ENCODE measurements at places on chromosomes 12 and 14.
A peak's percentile ranks its signal among the peaks of the same experiment; 100 is the strongest.

GRCh38 chr14:74246542-74246941 is 7.3 kb downstream of the VSX2 start:
- DNase-seq = no peak

DNA sequence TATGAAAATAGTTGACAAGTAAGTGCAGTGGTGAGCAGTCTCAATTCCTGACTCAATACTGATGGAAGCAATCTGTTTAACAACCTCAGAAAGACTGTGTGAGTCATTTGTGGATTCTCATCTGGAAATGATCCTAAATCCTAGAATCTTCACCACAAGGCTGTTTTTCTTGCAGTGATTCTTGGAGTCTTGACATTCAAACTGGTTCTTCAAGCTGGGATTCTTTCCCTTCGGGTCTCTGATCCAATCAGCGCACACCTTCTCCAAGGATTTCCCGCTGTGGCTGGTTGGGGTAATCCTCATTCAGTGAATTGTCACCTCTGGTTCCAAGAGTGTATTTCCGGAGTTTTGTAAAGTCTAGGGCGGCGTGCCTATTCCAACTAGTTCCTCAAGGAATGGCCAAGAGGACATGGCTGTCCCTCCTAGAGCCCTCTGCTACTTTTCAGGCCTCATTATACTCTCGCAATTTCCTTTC is 37.7 kb upstream of the FOXJ2 start:
- DNase-seq = no peak

GRCh38 chr12:89062996-89063395 is 289.3 kb downstream of the DUSP6 start:
- DNase-seq = no peak

GRCh38 chr12:81644503-81644902 is 114.6 kb downstream of the PPFIA2 start:
- DNase-seq = peak; percentile 48

- no peak for DNase-seq
These were observed 54.9 kb downstream of the PLEKHG7 start for GRCh38 chr12:92757597-92758121.

GRCh38 chr12:12350868-12351463 is 924 bp upstream of the MANSC1 start:
- DNase-seq = no peak

DNA sequence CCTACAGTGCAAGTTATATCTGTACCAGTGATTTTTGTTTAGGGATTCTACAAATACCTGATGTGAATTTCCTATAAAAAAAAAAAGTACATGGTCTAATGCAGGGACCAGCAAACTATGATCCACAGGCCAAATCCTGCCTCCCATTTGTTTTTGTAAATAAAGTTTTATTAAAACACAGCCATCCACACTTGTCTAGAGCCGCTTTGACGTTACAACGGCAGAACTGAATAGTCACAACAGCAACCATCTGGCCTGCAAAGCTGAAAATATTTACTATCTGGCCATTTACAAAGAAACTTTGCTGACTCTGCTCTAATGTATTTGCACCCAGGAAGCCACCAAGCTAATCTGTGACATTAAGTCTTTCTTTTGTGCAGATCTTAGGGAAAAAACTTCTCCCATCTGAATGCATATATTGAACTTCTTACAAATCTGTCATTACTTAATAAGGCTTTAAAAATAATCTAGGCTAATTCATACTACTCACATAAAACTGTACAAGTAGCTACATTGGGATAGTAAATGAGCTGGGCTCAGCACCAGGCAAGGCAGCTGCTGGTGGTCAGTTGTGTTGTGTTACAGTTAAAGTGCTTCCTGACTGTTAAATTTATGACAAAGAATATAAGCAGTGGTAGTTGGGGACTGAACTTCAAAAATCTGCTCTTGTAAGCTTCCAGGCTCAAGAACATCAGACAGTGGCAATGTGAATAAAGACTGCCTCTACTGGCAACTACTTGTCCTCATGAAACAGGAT is 303.3 kb downstream of the MED13L start:
- no peak for DNase-seq

DNA sequence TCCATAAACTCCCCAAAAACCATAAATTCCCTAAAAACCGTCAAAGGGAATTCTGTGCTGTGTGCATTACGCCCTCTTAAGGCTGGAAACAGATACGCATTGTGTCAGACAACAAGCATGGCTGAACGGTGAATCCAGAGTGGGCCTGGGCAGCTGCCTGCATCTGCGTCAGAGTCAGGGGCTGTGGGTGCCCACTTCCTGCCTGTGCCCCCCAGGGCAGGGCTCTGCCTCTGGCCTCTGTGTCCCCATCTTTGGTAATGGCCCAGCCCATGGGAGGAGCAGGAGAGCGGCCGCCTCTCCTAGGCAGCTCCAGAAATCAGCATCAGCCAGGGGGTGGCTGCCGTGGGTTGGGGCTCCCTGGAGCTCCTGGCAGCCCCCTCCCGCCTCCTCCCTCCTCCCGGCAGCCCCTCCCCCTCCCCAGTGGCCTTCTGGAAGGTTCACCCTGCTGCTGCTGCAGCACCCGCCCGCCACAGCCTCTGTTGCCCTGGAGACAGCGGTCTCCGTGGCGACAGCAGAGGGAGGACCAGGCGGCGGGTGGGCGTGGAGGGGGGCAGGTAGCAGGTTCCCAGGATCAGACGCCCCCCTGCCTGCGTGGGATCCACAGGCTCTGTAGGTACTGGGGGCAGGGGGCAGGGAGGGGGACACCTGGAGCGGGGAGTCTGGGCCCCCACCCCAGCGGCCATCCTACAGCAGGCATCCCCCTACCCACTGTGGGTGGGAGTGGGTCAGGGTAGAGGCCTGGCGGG is 5.9 kb downstream of the MMP17 start:
- DNase-seq = no peak

GRCh38 chr14:52400846-52401245 is 86.7 kb downstream of the PTGER2 start:
- no peak for DNase-seq

DNA sequence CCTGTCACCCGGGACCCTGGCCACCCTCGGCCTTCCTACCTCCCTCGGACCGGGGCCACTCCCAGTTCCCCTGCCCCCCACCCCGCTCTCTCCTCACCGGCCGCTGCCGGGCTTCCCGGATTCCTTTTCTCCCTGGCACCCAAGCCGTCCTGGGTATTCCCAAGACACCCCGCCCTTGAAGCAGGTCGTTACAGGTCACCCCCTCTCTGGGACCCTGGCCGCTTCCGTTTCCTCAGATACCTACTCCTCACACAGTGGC is 493 bp downstream of the NUMB start:
- DNase-seq = no peak

DNA sequence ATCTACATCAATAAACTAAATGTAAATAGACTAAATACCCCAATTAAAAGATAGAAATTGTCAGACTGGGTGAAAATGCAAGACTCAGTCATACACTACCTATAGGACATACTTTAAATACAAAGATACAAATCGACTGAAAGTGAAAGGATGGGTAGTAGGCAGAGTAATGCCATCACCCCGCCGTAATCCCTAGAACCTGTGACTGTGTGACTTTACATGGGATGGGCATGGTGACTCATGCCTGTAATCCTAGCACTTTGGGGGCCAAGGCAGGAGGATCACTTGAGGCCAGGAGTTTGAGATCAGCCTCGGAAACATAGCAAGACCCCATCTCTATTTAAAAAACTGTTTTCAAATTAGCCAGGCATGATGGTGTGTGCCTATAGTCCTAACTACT is 2.6 kb upstream of the EVL start:
- DNase-seq = no peak

DNA sequence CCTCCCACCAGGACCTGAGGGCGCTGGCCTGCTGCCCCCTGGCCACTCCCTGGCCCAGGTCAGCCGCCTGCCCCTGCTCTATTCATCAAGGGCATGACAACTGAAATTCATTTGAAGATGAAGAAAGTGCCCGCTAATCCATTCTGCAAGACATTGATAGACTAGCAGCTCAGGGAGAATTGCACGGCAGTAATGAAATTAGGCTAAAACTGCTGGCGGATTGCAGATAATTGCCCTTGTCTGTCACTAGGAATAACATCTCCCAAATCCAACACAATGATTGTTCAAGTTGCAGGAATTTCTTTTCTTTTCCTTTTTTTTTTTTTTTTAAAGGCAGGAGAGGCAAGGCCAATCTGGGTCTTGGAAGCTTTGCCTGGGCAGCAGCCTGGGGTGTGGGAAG is 44.5 kb downstream of the MVK start:
- DNase-seq = no peak

DNA sequence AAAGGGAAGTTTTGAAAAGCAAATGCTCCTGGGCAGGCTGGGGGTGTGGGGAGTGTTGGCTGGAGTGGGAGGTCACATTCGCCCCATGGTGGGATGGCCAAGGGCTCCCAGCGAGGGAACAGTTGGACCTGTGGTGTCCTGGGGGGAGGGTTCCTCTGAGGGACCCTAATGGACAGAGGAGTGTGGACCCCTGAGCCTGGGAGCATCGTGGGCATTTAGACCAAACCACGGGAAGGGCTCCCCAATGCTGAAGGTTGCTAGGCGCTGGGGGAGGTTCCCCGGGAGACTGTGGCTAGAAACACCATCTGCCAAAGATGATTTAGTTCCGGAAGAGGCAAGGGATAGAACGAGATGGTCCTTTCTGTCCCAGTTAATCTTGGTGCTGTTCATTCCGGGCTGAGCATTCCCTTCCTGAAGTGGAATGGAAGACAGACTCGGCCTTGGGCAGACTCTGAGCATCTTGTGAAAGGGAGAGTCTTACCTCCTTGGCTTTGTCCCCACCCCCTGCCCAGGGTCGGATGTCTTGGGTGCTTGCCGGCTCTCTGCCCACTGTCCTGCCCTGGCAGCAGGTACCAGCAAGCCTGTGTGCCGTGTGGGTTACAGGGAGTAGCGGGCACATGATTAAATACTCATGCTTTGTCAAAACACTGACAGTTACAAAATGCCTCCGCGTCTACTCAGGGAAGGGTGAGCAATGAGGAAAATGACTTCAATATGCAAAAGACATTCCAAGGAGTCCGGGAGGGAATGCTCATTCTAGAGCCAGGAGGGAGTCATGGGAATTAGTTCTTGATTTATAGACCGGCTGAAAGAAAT is 215.9 kb downstream of the CACNA1C start:
- DNase-seq = no peak

- DNase-seq = no peak
These were observed 32.9 kb downstream of the RIN3 start for GRCh38 chr14:92546347-92547053.

DNA sequence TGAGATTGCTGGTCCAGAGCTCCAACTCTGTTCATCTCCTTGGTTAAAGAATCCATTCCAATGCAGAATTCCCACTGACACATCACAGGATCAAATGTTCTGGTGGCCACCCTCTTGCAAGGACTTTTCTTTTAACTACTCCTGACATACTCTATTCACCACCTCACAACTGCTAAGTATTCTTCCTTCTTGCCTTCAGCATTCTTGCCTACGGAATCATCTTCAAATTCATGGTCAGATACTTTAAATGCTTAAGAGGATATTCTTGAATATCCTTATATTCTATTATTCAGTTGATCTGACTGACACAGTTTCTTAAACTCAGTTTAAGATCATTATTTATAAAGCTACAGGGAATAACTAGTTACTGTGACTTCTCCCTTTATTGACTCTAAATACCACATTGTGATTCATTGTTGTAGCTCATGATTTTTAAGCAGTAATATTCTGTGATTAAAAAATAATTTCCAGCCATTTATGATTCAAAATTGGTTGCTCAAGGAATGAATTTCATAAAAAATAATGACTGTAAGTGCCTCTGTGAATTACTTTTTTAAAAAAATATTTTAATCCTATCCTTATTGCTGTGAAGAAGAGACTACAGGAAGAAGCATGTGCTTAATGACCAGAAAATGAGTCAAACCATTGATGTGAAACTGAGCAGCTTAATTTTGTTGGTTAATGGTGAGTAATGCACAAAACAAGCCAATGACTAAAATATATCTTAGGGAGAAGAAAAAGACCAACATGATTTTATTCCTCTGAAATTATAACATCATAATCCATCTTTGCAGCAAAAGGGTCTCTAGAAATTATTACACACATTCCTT is 207.1 kb downstream of the PIK3C2G start:
- no peak for DNase-seq

- DNase-seq = no peak
These were observed 77.5 kb downstream of the TGFB3 start for GRCh38 chr14:75904311-75904710.

DNA sequence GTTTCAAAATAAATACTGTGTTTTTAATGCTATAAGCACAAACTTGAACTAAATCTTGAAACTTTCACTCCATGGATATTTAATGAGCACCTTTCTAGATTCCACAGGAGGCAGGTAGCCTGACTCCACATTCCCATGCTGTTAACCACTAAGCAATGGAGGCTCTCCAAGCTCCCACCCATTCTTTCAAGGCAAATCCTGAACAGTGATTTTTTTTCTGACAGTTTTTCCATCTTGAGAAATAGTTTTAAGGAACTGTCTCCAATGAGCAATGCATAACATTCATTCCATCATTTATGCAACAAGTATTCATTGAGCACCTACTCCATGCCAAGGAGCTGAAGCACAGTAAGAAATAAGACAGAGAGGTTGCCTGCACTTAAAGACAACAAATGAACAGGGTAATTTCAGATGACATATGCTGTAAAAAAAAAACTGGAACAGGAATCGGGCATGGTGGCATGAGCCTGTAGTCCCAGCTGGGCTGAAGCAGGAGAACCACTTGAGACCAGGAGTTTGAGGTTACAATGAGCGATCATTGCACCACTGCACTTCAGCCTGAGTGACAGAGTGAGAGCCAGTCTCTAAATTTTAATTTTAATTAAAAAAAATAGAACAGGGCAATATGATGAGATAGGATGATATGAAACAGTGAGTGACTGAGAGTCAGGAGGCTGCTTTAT is 102.3 kb upstream of the CPSF6 start:
- DNase-seq = no peak

- DNase-seq = no peak
These were observed 44.8 kb downstream of the ARHGAP5 start for GRCh38 chr14:32121948-32122347.

- DNase-seq = no peak
These were observed 31.0 kb upstream of the TC2N start for GRCh38 chr14:91898372-91898771.

GRCh38 chr12:71938728-71939385 is at the start of gene TPH2:
TPH2 (plus strand) TSS chr12:71938845; CDS start chr12:71938987, 142 bp downstream.
- DNase-seq = peak; percentile 16

DNA sequence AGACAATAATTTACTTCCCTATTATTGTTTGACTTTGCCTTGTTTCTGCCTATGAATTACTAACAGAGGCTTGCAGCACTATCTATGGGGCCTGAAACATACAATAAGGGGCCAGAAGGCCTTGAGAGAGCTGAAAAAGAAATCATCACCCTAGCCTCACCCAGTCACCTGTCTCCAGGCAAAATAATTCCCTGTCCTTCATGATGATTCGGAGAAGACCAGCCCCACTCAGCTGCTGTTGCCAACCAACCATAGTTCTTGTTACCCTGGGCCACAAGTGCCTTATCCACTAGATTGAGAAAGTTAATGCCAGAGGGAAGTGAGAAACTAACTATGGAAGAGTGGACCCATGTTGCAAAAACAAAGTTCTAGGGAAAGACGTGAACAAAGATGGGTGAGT is 97.1 kb downstream of the ARF6 start:
- DNase-seq = no peak

GRCh38 chr14:52848626-52849025 is 57.2 kb upstream of the GNPNAT1 start:
- no peak for DNase-seq
